ENCODE measurements at places on chromosomes 3 and 15.

DNA sequence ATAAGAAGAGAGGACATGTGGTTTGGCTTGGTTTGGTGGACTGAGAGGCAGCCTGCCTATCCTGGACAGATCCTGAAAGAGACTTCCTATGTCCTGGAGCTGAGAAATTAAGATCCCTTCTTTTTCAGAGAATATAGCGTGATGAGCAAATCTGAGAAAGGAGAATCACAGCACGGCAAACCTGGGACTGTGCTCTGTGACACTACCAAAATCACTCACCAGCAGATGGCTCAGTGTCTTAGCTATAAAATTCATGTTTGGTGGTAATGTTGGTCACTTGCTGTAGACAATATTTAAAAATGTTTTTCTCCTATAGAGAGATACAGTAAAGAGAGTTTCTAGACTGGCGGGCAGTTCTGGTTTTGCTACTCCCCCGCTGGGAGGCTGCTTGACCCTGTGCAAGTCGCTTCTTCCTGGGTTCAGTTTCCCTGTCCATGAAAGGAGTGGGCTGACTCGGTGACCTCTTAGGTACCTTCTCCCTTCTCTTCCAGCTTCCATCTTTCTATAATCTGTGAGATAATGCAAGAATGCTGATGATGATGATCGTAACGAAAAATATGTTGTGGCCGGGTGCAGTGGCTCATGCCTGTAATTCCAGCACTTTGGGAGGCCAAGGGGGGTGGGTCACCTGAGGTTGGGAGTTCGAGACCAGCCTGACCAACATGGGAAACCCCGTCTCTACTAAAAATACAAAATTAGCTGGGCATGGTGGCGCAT lies 7.6 kb upstream of the HES1 start:
- DNase-seq, result no peak

DNA sequence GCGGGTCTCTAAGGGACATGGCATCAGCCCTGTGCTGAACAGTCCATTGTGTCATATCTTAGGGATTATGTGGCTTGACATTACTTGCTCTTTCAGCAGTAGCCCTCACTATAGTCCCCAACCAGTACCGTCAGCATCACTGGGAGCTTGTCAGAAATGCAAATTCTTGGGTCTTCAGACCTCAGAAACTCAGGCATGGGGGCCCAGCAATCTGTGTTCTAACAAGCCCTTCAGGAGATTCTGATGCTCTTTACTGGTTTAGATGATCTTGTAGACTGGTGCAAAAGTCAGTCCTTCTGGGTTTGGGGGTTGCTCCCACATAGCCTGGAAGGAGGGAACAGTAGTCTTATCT lies 39.0 kb upstream of the TRAK1 start:
- no peak for DNase-seq

DNA sequence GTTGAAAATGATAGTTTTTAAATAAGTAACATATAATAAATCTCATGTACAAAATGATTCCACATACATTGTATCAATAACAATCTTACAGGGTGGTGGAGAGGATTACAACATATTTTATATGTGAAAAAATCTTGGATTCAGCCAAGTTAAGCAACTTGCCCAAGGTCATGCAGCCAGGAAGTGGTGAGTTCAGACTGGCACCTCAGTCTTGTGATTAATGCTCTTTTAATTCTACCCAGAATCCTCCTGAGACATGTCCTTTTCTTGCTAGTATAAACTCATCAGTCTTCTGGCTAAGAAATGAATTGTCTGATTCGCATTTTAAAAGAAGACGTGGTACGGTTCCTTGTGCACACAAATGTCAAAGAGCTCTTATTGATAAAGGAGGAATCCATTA lies 4.5 kb upstream of the MYRIP start:
- DNase-seq, result no peak

GRCh38 chr15:92821491-92822116 lies 78.5 kb upstream of the CHD2 start:
- no peak for DNase-seq

- no peak for DNase-seq
Observed at GRCh38 chr3:101189796-101190195, 130.6 kb downstream of the IMPG2 start.

DNA sequence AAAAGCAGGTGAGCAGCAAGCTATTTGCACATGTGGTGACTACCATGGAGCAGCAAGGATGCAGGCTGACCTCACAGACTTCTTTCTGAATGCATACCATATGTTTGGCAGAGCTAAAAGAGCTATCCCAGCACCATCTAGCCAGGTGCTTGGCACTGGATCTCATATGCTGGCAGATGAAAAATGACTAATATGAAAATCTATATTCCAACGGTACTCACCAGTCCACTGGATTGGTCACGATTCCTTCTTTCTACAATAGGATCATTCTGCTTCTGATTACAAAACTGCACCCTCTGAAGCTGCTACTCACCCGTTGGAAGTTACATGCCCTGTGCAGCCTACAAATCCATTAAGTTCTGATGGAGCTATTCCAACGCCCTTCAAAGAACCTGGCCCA lies 714.3 kb upstream of the CFAP20DC start:
- DNase-seq, result no peak

GRCh38 chr3:54518011-54518675 lies 395.8 kb downstream of the CACNA2D3 start:
- no peak for DNase-seq

- DNase-seq, result no peak
Observed at GRCh38 chr15:98957655-98958054, 49.9 kb downstream of the PGPEP1L start.

- DNase-seq, result no peak
Observed at GRCh38 chr15:76647612-76648011, 257.5 kb downstream of the SCAPER start.

DNA sequence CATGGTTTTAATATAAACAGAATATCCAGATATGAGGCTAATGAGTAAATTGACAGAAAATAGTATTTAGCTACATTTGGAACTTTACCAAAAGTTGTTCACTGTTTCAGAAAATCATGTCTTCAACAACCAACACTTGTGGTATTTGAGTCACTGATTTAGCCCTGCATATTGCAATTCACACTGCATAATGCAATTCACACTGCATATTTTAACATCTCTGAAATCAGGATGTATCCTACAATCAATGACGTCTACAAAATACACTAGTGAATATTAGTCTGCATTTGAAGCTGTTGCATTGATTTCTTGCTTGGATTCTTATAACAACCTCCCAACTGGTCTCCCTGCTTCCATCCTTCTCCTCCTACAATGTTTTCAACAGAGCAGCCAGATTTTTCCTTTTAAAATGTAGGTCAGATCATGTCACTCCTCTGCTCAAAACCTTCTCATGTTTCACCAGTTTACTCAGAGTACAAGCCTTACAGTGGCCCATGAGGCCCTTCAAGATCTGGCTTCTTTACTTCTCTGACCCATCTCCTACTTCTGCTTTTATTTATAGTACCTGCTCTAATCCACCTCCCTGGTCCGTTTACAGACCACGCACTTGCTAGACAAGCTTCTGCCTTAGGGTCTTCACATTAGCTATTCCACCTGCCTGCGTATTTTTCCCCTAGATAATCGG lies 11.4 kb upstream of the RAB11A start:
- DNase-seq, result no peak

GRCh38 chr3:40739971-40740370 lies 215.2 kb downstream of the ZNF621 start:
- no peak for DNase-seq

DNA sequence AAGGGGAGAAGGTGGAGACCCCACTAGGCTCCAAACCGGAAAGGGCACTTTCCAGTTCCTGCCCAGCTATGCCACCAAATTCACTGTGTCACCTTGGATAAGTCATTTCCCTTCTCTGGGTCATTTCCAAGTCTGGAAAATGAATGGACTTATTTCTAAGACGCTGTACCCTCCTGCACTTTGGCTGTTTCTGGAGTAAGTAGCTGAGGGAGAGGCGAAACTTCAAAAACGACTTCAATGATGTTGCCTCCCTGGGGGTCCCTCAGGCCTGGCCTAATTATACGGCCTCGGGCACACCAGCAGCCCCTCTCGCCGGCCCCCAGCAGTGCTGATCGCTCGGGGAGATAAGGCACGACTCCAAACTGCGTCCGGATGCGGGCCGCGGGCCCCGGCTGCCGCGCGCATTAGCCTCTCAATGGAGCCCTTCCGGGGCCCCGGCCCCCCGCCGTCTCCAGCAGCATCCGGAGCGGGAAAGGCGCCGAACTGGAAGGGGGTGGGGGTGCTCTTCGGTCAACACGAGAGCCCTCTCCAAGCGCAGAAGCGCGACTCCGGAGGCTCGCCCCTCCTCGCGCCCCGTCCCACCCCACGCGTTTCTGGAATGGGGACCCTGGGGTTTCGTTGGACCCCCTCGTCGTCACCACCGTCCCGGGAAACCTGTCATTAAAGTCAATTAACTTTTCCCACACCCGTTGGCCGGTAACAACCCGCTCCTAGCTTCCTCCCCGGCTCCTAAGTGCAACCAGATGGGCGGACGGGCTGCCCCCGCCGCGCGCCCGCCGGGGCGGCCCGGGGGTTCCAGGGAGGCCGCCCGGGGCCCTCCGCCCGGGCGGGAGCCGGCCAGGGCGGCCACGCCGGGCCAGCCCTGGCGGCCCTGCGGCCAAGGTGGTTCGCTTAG lies 4.8 kb downstream of the HES1 start:
- DNase-seq, result no peak

DNA sequence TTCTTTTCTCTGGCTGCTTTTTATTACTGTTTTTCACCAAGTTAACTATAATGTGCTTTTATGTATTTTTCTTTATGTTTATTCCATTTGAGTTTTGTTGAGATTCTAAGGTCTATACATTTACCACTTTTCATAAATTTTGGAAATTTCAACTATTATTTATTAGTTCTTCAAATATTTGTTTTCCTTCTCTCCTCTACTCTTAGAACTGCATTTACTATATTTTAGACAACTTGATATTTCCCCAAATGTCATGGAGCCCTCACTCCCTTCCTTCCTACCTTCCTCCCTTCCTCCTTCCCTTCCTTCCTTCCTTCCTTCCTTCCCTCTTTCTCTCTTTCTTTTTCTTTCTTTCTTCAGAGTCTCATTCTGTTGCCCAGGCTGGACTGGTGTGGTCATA lies 81.4 kb upstream of the TNIK start:
- no peak for DNase-seq

Measured in T-helper 17 cell (primary cell).